ENCODE measurements at places on chromosomes 7 and 10.

GRCh38 chr7:65968256-65969185, 13.5 kb downstream of the GUSB start:
- no peak for DNase-seq

- DNase-seq, result no peak
These were observed 621.3 kb downstream of the KCNMA1 start for GRCh38 chr10:77016278-77016815.

GRCh38 chr10:79259834-79260233, 87.4 kb upstream of the PPIF start:
- DNase-seq, result no peak

GRCh38 chr7:10860516-10860915, 113.2 kb upstream of the PHF14 start:
- DNase-seq, result no peak

GRCh38 chr10:129833994-129834739, 129.9 kb downstream of the EBF3 start:
- no peak for DNase-seq

DNA sequence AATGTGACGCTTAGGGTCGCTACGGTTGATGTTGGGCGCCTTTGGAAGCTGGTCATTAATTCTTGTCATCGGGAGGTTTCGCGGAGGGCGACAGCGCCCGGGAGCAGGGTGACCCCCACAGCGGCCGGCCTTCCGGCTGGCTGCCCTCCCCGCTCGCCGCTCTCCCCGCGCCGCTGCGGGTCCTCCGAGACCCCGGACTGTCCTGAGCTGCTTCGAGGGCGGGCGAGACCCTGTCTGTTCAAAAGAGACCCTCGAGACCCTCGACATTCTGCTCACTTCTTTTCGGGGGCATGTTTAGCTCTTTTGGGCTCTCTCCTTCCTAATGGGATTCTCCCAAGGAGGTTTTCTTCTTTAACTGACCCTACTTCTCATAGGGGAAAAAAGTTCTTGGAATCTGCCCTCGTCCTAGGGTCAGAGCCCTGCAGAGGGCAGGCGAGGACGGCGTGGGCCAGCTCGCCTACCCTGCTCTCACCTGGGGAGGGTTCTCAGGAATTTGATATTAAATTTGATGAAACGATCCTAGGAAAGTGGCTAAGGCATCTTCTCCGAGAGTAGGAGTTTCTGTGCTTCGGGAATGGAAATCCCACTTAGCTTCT, 257.0 kb downstream of the OTUD1 start:
- no peak for DNase-seq

- peak; percentile 22 for DNase-seq
These were observed 71.5 kb downstream of the GPR85 start for GRCh38 chr7:113015034-113015645.

GRCh38 chr7:142811154-142811737, 40.5 kb downstream of the PRSS2 start:
- no peak for DNase-seq

- DNase-seq, result no peak
These were observed 15.6 kb upstream of the MKRN1 start for GRCh38 chr7:140494867-140495266.

- no peak for DNase-seq
These were observed 102.1 kb upstream of the KCND2 start for GRCh38 chr7:120170834-120171233.

DNA sequence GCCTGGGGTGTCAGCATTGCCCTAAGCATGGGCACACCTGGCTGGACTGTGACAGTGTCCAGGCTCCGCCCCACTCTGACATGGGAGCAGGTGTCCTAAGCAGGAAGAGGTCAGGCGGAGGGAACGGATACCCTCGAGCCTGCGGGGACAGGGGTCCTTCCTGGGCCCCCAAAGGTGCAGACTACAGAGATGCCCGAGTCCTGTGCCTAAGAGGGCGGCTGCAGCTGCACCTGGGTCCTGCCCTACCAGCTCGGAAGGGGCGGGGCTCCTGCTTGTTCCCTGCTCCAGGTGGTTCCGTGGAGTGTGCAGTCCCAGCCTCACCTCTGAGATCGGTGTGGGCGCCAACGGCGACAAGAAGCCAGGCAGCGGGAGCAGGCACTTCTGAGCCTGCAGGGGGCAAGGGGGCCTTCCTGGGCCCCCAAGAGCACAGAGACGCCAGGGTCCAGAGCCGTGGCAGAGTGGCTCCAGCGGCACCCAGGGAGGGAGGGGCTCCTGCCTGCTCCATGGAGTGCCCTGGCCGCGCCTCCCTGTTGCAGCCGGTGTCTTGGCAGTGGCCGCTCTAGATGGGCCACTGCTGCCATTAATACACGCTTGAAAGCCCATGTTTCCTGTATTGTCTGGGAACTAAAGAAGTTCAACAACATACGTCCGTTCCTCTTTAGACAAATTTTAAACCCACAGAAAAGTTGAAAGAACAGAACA, 64.5 kb upstream of the CACNA2D1 start:
- DNase-seq, result no peak

DNA sequence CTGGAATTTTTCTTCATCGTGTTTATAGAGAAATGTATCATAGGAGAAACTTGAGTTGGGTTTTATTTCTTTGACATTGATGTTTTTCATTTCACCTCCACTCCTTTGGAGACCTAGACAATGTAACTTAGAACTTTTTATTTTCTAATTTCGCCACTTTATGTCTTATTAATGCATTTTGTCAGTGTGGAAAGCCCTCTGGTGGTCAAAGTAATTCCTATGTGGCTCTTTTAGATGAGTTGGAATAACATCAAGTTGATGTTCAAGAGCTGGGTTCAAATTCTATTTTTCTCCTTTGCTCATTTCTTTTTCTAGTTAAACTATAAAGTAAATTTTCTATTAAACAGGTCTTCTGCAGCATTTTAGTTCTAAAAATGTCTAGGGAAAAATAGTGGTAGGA, 478.6 kb downstream of the LRMDA start:
- no peak for DNase-seq
